Stomach (tissue), 19 donors: ENCODE measurements at places on chromosomes 16 and 17. TPM values are rescaled to one million over a fixed set of nuclear protein-coding genes. Genes with fewer than 3 reads are reported as not detected.

- no peak for DNase-seq
Measured at GRCh38 chr17:48240122-48240521, 132.6 kb downstream of the SNX11 start.

DNA sequence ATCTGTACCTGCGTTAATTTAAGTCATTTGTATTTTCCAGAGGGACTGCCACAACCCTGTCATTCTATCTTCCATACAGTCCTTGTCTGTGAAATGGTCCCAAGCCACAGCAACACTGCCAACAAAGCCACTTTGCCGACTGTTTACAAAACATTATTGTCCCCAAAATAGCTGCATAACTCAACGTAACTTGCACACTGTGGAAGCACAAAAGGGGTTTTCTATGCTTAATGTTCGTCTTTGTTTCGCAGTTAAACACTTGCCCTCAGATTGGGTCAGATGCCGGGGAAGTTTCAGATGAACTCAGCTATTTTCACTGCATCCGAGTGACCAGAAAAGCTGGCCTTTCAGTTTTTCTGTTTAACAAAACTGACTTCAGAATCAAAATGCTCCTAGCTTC is 4.6 kb downstream of the SEC14L5 start:
- no peak for DNase-seq

DNA sequence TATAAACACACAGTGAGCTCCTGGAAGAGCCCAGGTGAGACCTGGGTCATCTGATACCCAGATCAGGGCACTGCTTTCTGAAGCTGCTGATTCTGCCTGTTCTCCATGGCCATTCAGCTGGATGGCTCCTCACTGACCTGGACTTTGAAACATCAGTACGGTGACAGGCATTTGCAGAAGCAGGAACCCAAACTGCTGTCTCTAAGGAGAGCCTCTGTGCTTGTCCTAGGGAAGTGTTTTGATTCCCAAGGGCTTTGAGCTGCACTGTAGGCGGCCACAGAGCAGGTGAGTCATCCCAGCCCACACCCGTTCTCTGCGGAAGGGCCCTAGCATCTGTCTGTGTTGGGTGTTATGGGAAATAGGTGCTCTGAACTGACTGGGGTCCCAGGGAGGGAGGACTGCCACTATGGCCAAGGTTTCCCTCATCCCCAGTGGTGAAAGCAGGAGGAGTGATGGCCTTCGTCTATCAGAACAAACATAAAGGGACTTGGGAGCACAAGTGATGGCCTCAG is 60.7 kb upstream of the ADCY9 start:
- peak; percentile 30 for DNase-seq

GRCh38 chr16:57609541-57610401 is 18.7 kb upstream of the ADGRG1 start:
- peak; percentile 79 for DNase-seq

DNA sequence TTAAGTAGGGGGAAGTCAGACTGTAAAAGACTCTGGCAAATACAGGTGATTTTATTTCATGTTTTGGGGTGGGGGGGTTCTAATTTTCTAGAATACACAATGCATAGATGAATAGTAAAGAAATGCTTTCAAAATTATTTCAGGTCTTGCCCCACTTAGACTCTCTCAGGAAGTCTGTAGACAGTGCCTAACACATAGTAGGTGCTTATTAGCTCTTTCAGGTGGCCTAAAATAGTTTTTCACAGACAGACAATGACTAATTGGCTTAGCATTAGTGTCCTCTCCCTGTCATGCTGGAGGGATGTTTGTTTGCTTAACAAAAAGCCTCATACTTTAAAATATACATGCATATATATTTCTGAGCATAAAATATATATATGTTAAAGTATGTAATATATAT is 366.0 kb downstream of the SOX9 start:
- DNase-seq: no peak

GRCh38 chr17:75544250-75544649 is 18.8 kb downstream of the LLGL2 start:
- no peak for DNase-seq

GRCh38 chr16:2835638-2836493 is 5.8 kb downstream of the ZG16B start:
- peak; percentile 84 for DNase-seq

DNA sequence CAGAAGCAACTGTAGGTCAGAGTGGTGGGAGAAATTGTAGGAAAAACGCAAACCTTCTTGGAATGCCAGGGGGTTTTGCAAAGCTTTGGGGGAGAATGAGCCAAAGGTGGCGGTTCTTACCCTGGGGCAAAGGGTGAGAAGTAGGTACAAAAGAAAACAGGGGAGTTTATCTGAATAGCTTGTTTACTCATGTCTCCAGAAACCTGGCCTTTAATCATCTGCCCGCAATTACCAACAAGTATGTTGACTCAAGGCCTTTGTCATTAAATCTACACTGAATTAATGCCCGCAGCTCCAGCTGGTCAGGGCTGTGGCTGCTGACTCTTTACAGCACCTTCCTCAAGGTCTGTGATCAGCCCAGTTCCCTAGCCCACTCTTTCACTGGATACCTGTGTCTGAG is 320.1 kb downstream of the CBLN1 start:
- DNase-seq: no peak

GRCh38 chr17:49913226-49914095 is 55.5 kb upstream of the DLX4 start:
- DNase-seq: no peak

- peak; percentile 66 for DNase-seq
Measured at GRCh38 chr16:68800257-68800875, 43.0 kb upstream of the TANGO6 start.

- DNase-seq: no peak
Measured at GRCh38 chr17:2181206-2181896, 122.2 kb downstream of the SMG6 start.

DNA sequence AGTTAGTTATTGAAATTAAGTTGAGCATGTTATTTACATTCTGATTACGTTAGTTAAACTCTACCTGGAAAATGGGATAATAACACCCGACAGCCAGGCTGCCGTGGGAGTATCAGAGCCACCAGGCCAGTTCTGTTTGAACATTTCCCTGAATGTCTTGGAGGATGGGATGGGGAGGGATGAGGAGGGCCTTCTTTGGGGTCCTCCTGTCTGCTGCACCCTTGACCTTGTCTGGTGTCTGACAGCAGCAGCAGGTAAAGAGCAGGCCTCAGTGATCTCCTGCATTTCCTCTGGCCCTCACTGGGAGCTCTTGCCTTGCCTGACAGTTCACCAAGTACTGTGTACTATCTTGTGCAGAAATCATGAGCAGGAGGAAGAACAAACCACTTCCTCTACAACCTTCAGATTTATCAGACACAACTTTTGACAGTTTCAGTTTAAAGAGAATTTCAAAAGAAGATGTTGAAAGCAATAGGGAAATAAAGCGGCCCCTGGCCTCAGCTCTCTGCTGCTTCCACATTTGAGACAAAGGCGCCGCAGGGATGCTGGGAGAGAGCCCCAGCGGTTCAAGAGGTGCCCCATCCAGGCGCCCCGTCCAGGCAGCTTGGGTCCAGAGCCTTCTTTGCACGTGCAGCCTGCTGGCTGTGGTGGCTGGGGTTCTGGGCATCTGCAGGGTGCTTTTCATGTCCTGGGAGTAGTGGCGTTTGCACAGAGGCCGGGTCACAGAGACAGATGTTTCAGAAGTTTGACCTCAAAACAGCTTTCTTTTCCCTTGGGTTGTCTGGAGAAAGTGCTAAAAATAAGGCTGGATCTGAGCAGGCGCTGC is 25.3 kb downstream of the CMIP start:
- peak; percentile 48 for DNase-seq

DNA sequence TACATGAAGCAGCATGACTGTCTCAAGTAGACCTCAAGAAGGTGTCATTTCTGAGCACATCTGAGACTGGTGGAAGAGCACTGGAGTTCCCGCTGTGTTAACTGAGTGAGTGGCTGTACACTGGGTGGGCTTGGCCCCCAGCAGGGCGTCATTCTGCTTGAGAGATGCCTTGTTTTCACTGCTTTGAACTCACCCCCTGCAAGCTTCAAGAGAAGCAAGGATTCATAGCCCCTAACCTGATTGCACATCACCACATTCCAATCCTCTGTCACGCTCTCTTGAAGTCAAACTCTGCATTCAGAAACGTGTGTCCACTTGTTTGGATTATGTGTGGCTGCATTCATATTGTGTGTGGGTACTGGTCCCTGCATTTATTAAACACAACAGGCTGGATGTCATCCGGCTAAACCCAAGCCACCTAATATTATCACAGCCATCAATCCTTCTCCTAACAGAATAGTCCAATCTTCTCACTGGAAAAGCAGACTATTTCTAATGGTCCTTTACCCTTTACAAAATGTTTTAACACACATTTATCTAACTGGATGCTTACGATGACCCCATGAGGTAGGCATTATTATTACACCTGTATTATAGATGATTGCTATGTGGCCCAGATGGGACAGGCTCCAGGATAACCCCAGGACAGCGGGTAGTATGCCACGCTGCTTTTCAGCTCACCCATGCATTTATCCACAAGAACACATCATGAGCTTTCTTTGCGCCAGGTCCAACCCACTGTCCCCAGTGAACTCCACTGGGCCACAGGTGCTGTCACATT is 76.3 kb downstream of the USP31 start:
- no peak for DNase-seq

- no peak for DNase-seq
Measured at GRCh38 chr17:59530531-59530930, 34.9 kb upstream of the DHX40 start.

The PLCD3 gene
- total RNA-seq: 31.0 TPM

The HSDL1 gene
- total RNA-seq: 16.5 TPM

The NGFR gene
- total RNA-seq: 3.1 TPM

The AOC2 gene
- 0.92 TPM for total RNA-seq

The APOH gene
- not detected for total RNA-seq

The KRTAP1-1 gene
- not detected for total RNA-seq

The MYH13 gene
- 2.6 TPM for total RNA-seq

The TNS4 gene
- 0.29 TPM for total RNA-seq
